ENCODE measurements at places on chromosomes 13 and 19.

GRCh38 chr13:49140910-49141611 lies 79.1 kb upstream of the MLNR start:
- no peak for DNase-seq

DNA sequence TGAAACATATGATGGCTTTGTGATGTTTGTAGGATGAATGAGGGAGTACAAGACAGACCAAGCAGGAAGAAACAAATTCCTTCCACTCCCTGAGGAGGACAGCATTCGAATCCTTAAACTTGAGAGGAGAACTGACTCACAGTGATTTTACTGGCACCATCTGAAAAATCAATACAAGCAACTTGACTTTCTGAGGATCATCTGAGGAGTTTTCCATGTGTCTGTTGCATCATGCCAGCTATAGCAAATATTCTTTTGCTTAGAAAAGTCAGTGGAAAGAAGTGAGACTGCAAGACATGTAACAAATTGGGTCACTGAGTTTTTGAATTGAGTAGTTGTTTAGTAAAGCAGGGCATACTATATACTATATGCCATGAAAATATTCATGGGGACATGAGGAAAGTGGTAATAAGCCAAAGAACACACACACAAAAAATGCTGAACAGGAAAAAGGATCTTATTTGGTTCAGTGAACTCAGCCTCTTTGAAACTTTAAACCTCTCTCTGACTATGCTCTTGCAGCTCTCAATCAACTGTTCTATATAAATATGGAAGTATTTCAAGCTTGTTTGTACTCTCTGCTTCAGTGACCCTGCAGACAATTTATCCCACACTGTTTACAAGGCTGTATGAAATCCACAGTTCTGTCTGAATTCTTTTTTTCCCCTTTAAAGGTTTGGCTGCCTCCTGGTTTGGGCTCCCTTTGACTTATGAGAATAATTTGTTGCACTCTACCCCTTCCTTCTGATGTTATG lies 35.5 kb downstream of the SERTM1 start:
- no peak for DNase-seq

DNA sequence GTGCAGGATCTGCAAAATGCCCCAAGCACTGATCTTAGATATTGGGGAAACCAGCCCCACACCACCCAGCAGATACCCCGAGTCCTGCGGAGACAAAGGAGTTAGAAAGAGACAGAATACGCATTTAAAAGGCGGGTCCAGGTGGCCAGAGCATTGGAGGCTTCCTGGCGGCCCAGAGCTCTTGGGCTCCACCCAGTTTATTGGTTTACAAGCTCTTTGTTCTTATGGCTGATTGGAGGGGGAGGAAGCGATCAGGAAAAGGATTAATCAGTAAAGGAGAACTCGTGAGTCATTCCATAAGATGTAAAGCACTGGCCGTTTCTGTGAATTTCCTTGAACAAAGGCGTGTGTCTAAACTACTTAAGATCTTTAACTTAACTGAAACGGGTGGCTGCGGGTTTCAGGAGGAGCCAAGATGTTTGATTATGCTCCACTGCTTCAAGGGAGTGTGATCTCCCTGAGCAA lies 926 bp downstream of the ZNF587 start:
- DNase-seq: no peak

DNA sequence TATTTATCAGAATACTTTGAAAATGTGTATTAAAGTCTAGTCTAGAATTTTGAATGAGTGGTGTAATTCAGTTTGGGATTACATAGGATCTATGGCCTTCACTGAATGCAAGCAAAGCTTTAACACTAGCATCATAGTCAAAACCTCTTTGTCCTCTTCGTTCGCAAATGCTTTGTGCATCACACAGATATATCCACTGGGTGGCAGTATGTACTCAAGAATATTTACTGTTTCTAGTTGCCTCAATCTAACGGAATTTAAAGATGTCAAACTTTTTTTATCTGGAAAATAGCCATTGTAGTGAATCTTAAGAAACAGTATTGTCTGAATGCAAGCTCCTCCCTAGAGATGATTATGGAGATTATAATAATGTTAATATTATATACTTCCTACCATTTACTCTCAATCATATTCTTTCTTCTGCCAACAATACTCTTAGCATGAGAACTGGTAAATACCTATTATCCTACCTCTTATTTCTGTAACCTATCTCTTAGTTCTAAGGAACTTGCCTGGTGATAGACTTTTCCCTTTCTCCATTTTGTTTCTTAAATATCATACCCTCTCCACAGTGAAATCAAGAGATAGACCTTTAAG lies 25.8 kb downstream of the LACC1 start:
- no peak for DNase-seq

DNA sequence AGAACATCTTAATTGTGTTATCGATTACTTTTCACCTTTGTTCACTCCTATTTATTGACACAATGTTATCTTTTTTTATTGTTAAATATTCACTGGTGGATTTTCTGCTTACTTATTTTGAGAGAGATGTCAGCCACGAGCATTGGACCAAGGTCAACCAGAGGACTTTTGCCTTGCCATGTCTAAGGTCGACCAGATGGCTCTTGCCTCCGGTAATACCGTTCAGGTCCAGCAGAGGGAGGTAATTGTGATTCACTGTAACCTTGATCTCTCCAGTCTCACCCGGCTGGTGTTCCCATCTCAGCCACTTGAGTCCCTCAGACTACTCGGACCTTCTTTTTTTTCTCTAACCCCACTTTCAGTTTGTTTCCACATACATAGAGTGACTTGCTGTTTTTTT lies 1438.1 kb downstream of the UQCRFS1 start:
- DNase-seq: no peak

DNA sequence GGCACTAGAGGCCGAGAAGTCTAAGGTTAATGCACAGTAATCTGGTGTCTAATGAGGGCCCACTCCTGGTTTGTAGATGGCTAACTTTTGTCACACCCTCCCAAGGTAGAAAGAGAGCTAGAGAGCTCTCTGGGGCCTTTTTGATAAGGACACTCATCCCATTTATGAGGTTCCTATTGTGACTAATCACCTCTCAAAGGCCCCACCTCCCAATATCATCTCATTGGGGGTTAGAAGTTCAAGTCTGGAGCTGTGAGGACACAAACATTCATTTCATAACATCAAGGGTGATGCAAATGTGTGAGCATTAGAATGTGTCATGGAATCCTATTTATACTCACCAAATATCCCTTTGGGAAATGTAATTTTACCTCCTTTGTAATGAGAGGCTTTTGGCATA lies 79.2 kb upstream of the SLC10A2 start:
- no peak for DNase-seq

Data from stimulated activated CD4-positive, alpha-beta T cell treated with anti-CD3 and anti-CD28 coated beads, Interleukin-12 subunit alpha, Interleukin-12 subunit beta, amount 100 ng/mL, for 4 hours (primary cell).